ENCODE measurements at places on chromosomes 4 and X. TPM values are rescaled to one million over a fixed set of nuclear protein-coding genes. Genes with fewer than 3 reads are reported as not detected.

Gene ARHGEF6
- total RNA-seq = 63.4 TPM

Gene SMAD1
- total RNA-seq = 1.7 TPM

Gene PSAPL1
- not detected for total RNA-seq

Gene ADH1A
- not detected for total RNA-seq

Gene FMR1NB
- not detected for total RNA-seq

Gene ASB9
- not detected for total RNA-seq

Gene KDM6A
- 37.1 TPM for total RNA-seq

Gene HSFX2
- not detected for total RNA-seq

Gene DMRTC1B
- total RNA-seq = 0.88 TPM

Gene TNMD
- total RNA-seq = not detected

Gene ZNF141
- 25.4 TPM for total RNA-seq

Gene ARHGAP6
- total RNA-seq = not detected

Gene KLKB1
- 2.9 TPM for total RNA-seq

Gene CLRN2
- total RNA-seq = not detected

Gene SLC25A5
- 113 TPM for total RNA-seq

Gene CLDN22
- total RNA-seq = not detected

Gene CT83
- not detected for total RNA-seq

Gene LAMP2
- total RNA-seq = 21.5 TPM

Gene SHISA3
- not detected for total RNA-seq

Gene NLRP2B
- not detected for total RNA-seq

Gene CNKSR2
- 10.4 TPM for total RNA-seq

Gene MAGED2
- total RNA-seq = 91.8 TPM

Gene MTNR1A
- not detected for total RNA-seq

Gene TMSB4X
- total RNA-seq = 6,201 TPM

Gene TMPRSS11A
- not detected for total RNA-seq

Gene IQSEC2
- 1.4 TPM for total RNA-seq

Gene NUP54
- 48.3 TPM for total RNA-seq

Gene RRH
- 0.33 TPM for total RNA-seq

Gene SLC25A43
- 1.7 TPM for total RNA-seq

Gene SNCA
- total RNA-seq = 0.90 TPM
